Activated CD4-positive, alpha-beta memory T cell treated with anti-CD3 and anti-CD28 coated beads for 36 hours (primary cell): ENCODE measurements at places on chromosomes 16 and 17.
A peak's percentile ranks its signal among the peaks of the same experiment; 100 is the strongest.

DNA sequence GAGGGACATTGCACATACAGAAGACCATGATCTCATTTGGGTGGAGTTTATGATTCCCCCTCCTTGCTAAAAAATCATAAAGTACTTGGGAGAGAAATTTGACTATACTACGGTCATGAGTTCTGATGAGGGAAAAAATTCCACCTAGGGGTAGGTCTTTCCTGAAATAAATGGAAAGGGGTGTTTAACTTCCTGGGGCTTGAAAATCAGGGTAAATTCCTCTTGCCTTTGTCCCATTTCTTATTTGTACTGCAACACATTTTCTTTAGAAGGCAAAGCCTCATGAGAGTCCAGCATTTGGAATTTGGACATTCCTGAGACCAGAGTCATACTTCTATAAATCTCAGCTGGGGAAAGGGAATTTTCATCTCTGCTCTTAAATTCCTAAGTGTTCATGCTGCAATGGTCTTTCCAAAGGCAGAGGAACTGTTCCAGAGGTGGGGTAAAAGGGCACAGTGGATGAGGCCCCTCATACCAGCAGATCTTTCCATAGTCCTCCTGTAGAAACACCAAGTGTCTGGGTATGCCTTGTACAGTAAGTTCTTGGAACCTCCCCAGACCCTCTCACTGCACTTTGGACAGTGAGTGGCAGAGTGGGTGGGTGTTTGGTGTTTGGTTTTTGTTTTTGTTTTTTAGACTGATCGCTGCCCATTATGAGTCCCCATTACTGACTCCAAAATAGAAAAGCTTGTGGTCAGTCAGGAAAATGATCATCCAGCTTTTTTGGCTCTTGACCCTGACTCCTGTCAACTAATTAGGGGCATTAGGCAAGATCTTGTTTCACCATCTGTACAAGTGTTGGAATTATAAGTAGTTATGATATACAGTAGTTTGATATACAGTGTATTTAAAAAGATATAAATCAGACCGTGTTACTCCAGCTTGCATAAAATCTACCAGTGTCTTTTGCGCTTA is 6.0 kb downstream of the LYRM1 start:
- no peak for DNase-seq

DNA sequence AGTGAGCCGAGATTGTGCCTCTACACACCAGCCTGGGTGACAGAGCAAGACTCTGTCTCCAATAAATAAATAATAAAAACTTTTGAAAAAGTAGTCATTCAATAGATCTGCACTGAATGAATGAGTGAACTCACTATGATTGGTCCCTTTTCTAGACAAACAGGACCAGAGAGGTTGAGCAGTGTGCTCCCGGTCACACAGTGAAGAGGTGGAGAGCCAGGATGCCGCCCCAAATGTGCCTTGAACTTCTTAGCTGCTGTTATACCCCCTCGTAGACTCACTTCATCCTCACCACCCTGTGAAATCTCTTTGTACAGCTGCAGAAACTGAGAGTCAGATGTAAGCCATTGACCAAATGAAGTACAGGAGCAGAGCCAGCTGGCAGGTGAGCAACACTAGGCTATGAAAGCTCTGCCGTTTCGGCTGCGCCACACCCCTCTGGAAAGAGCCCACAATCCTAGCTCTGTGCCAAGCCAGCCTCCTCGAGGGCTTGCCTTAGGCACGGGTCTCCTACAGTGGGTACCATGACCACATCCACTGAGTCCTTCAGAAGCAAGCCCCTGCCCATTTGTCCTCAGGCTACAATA is 7.8 kb upstream of the KIAA0513 start:
- no peak for DNase-seq

DNA sequence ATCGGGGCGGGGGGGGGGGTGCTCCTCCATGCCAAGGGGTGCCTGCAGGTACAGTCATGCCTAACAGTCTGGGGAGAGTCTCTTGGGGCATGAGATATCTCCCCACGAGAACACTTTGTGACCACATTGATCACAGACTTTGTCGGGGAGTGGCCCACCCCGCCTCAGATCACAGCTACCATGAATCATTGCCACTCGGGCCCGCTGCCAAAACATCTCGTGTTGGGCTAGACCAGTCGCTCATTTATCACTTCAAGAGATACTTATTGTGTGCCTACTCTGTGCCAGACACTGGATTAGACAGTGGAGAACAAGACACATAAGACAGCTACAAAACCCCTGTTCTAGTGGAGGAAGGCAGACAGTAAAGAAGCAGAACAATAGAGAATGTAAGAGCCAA is 72.6 kb downstream of the CLEC16A start:
- peak; percentile 39 for DNase-seq

DNA sequence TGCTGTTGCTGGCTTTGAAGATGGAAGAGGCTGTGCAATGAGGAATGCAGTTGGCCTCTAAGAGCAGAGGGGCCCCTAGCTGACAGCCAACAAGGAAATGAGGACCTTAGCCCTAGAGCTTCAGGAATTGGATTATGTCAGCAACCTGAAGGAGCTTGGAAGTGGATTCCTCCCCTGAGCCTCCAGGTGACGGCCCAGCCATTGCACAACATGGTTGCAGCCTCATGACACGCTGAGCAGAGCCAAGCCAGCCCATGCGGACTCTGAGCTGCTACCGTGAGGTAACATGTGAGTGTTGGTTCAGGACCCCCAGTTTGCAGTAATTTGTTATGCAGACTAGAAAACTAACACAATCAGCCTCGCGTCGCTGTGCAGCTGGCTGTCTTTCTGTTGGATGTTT is 20.2 kb downstream of the CCDC42 start:
- no peak for DNase-seq

- no peak for DNase-seq
Measured at GRCh38 chr17:34709158-34709754, 129.9 kb downstream of the TMEM132E start.

- peak; percentile 76 for DNase-seq
Measured at GRCh38 chr16:58020628-58021521, 4.7 kb upstream of the MMP15 start.

DNA sequence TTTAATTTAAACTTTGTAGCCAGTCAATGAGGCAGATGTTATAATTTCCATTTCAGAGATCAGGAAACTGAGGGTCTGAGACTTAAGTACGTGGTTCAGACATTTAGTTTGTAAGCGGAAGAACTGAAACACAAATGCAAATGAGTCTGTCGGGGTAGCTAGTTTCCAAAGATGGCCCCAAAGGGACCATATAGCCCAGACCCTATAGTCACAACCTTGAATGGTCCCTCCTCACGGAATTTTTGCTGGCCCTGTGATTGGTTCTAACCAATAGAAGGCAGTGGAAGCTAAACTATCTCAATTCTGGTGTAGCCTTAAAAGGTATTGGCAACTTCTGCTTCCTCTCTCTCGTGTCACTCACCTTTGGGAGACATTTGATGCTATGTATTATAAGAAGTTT is 7.5 kb upstream of the BCO1 start:
- DNase-seq = no peak

GRCh38 chr16:73420676-73421075 is 372.7 kb upstream of the ZFHX3 start:
- no peak for DNase-seq

DNA sequence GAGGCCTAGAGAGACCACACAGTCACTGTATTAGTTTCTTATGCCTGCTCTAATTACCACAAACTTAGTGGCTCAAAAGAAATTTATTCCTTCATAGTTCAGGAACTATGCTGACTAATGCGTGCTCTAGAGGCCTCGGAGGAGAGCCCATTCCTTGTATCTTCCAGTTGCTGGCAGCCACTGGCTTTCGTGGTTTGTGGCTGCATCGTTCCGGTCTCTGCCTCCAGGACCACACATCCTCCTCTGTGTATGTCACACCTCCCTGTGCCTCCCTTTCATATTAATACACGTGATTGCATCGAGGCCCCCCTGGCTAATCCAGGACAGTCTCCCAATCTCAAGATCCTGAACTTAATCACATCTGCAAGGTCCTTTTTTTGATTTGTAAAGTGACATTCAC is 16.9 kb upstream of the MYLK3 start:
- no peak for DNase-seq

GRCh38 chr17:6575596-6575988 is 19.2 kb upstream of the PITPNM3 start:
- DNase-seq = no peak

- DNase-seq = no peak
Measured at GRCh38 chr17:16123531-16123930, 91.8 kb downstream of the NCOR1 start.

- no peak for DNase-seq
Measured at GRCh38 chr17:69188064-69188463, 40.6 kb downstream of the ABCA10 start.

DNA sequence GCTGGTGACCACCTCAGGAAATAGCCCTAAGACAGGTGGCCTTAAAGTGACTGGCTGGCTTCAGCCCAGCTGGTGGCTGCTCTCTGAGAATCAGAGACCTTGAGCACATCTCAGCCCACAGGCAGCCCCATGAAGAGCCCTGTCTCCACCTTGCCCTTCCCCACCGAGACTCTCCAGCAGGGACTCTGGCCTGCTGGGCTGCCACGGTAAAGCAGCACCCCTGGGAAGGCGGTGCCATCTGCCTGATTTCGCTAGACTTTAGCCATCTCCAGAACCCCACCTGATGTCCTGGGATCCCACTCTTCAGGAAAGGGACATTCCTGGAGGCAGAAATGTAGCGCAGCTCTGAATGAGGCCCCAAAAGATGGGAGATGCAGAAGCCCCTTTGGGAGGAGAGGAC is 45.2 kb upstream of the LGALS9 start:
- no peak for DNase-seq

DNA sequence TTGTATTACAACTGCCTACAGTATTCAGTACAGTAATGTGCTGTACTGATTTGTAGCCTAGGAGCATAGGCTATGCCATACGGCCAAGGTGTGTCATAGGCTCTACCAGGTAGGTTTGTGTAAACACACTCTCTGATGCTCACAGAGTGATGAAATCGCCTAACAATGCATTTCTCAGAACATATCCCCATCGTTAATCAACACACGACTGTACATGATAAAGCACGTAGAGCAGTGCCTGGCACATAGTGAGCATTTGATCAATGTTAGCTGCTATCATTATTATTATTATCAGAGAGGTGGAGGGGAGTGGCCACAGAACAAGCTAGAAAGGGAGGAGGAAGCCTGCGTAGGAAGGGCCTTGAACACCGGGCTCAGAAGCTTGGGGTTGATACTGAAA is 81.1 kb upstream of the LHX1 start:
- no peak for DNase-seq

DNA sequence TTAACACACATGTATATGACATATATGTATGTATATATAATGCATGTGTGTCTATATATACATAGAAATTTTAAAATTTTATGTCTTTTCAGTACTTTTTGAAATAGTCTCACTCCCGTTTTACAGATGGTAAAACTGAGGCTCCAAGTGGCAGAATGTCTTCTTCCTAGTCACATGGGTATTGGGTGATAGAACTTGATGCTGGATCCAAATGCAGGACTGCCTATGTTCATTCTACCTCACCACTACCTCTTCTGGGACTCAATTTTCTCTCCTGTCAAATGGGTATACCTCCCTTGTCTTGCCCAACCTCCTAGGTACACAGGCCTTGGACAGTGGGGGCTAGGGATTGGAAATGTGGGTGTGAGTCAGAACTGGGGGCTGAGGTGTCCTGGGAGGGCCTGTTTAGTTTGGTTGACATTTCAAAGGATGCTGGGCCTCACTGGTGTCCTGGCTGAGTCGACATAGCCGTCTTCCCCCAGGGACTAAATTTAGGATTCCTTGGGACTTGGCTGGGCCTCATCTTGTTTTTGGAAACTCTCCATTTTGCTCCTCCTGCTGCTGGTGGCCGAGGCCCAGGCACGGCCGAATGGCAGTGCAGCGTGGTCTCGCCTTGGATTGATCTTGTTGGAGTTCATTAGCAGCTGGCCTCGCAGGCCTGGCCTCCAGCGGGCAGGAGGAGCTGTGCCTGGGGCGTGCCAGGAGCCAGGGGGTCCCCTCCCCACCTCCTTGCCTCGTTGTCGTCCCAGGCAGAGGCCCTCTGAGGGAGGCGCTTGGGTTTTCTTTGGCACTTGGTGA is 25.9 kb downstream of the NKD1 start:
- DNase-seq = no peak

GRCh38 chr16:79284766-79285165 is 315.8 kb downstream of the MAF start:
- no peak for DNase-seq

GRCh38 chr16:71467810-71468209 is 5.8 kb upstream of the ZNF23 start:
- peak; percentile 46 for DNase-seq

DNA sequence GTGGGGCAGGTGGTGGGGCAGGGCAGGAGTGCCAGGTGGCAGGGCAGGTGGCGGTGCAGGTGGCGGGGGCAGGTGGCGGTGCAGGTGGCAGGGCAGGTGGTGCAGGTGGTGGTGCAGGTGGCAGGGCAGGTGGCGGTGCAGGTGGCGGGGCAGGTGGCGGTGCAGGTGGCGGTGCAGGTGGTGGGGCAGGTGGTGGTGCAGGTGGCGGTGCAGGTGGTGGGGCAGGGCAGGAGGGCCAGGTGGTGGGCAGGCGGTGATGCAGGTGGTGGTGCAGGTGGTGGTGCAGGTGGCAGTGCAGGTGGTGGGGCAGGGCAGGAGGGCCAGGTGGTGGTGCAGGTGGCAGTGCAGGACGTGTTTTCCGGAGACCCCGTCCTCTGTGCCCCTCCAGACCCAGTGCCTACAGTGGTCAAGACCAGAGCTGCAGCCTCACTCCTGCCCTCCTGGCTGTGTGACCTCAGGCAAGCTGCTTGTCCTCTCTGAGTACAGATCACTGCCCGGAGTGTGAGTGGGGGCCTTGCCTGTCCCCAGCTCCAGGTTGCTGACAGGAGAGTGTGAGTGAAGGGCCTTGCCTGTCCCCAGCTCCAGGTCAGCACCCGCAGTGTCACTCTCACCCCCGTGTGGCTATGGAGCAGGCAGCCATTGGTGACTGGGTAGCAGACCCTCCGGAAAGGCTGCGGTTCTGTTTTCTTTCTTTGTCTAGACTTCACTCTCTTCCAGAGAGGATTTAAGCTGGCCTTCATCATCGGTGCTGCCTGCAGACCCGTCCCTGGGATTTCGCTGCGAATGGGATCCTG is 16.1 kb upstream of the NPTX1 start:
- no peak for DNase-seq

DNA sequence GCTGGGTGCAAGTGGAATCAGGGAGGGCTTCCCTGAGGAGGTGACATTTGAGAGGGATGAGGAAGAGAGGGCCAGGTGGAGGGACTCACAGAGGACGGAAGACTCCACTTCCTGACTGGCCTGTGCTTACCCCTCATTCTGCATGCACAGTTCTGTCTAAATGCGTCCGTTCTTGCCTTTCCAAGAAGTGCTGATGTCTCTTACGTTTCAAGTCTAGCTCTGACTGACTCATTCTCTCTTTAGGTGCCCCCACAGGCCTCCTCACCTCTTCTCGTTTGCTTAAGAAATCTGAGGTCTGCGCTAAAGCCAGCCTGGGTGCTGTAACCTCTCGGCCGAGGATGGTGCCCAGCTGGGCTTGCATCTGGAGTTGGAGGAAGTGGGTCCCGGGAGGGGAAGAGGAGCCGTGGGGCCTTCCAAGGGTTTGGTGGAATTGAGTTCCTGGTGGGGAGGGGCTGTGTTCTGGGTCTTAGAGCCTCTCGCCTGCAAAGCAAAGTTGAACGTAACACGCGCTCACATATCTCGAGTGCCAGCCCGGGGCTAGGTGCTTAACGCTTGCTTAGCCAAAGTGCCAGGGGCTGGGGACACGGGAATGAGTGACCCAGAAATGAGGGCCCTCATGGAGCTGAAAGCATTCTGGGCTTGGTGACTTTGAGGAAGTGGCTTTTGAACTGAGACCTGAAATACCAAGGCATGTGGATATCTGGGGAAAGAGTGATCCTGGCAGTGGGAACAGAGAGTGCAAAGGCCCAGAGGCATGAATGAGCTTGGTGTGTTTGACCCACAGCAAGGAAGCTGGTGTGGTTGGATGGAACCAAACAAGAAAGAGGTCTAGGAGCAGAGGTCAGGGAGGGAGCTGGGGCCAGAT is 4.8 kb downstream of the IL4R start:
- peak; percentile 79 for DNase-seq
